ENCODE measurements at places on chromosomes 11 and 22. TPM values are rescaled to one million over a fixed set of nuclear protein-coding genes. Genes with fewer than 3 reads are reported as not detected.

The SPTBN2 gene
- total RNA-seq = 4.0 TPM

The KLHL35 gene
- not detected for total RNA-seq

GRCh38 chr11:14125529-14125928 is 163.0 kb downstream of the SPON1 start:
- no peak overlapping the region for H3K27ac ChIP-seq
- no peak for DNase-seq
- H3K4me3 ChIP-seq = no peak overlapping the region
- no peaks in the 10 kb centered on the region for H3K36me3 ChIP-seq

DNA sequence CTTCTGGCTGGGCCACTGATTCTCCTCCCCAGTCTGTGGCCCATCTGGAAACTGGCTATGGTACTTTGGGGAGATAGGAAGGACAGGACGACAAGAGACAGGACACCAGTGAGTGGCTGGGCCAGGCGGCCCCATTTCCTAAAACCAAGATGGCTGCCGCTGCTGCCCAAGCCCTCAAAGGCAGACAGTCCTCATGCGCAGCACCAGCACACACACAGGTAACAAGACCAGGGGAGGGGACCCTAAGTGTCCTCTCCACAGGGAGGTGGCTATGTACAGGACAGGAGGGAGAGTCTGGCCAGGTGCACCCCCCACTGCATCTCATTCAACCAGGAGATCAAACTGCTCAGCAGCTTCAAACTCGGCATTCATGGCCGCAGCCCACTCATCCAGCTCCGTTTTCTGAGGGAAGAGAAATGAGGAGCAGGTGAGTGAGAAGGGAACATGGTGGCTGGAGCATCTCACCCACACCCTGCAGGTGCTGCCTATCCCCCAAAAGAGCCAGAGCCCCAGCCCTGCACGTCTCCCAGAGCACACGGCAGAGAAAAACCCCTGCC is 5.0 kb downstream of the CDCA5 start:
- H3K4me3 ChIP-seq = no peak overlapping the region
- peaks cover 36% of the 10 kb centered on the region for H3K4me1 ChIP-seq
- peak overlapping the region; percentile 27 for H3K27ac ChIP-seq
- H3K36me3 ChIP-seq = peaks cover 11% of the 10 kb centered on the region
- no peaks in the 10 kb centered on the region for H3K27me3 ChIP-seq

DNA sequence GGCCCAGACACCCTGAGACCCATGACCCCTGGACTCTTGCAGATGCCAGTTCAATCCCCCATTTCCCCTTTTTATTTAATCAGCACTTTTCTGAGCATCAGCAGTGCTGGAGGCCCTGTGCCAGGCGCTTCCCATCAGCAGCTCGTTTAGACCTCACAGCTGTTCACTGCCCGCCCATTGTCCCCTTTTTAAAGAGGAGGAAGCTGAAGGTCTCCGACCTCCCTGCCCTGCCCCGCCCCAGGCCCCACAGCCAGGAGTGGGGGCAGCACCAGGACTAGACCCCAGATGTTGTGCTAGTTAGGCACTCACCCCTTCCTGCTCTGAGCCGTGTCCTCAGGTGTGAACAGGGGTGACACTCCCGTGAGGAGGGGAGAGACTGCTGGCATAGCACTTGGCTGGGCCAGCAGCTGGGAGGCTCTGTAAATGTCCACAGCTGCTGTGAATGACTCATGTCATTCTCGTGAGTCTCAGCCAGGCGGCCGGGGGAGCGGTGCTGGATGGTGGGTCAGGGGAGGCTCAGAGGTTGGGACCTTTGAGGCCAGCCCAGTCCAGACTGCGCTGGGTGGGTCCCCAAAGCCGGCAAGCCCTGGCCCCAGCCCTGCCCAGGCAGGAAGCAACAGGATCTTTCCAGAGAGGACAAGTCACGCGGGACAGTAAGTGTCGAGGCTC is 19.9 kb downstream of the EMID1 start:
- peaks cover 29% of the 10 kb centered on the region for H3K27me3 ChIP-seq
- DNase-seq = no peak

All from HepG2 (cell line).